Stimulated activated CD8-positive, alpha-beta memory T cell treated with anti-CD3 and anti-CD28 coated beads, Interleukin-12 subunit alpha, Interleukin-12 subunit beta, amount 100 ng/mL, for 1 hour (primary cell): ENCODE measurements at places on chromosomes 7 and 10.

GRCh38 chr7:151076863-151077704 is 3.5 kb downstream of the FASTK start:
- no peak for DNase-seq

DNA sequence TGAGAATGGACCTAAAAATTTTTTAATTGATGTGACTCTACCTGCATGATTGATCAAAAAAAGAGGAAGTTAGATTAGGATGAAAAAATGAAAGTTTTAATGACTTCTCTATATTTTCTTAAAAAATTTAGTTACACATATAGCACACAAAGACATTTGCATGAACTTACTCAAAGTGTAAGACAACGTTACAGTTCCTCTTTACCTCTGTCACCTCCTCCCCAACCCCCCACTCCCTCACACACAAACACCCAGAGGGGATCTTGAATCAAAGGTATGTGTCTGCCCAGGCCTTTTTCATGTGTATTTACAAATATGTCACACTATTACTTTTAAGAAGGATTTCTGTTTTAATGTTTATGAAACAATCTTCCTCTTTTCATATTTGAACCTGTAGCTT is 20.6 kb upstream of the CDCA7L start:
- DNase-seq, result no peak

DNA sequence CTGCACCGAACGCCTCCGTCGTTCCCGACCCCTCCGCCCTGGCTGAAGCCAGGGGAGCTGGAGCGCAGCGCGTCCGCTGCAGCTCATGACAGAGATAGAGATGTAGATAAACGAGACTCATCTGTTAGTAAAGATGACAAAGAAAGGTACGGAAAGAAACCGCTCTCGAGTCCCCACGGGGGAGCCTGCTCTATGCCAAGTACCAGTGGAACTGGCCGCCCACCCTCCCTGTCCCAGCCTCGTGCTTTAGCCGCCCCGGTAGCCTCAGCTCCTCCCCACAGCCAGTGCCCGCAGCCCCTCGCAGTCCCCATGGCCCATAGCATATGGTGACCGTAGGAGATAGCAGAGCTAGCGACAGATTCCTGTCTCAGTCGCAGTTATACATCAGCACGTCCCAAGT is 344.7 kb upstream of the GALNT17 start:
- DNase-seq, result no peak

DNA sequence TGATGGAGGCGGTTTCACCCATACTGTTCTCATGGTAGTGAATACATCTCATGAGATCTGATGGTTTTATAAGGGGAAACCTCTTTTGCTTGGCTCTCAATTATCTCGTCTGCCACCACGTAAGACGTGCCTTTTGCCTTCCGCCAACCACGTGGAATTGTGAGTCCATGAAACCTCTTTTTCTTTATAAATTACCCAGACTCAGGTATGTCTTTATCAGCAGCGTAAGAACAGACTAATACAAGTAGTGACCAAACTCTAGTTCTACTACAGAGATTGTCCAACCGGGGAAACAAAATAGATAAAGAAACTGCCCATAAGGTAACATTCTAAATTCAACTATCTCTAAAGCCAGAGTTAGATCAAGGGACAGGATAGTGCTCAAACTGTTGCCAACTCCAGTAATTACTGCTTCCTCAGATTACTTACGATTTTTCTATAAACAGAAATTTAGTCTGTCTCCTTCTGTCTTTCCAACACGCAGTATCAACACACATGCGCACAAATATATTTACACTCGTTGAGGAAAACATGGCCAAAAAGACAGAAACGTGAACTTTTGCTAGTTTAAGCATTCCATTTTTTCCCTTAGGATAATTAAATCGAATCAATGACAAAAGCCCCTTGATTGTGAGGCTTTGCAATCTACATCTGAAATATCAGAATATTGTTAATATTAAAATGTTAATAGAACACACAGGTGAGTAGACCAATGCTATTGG is 36.9 kb downstream of the CREB3L2 start:
- DNase-seq, result no peak

DNA sequence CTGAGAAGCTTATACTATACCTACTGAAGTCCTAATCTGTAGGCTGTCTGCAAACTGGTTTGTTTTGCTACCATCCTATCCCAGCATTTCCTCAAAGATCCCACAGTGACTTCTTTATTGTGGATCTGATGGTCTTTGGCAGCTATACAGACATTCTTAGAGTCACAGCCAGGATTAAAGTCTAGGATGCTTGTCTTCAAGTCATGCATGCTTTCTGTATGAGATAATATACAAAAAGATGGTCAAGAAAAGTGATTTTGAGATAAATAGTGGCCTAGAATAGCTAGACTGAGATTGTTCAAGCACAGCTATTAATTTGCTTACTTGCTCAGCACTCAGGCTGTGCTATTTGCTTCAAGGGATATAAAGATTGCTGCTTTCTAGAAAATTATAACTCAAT is 454.4 kb downstream of the AUTS2 start:
- no peak for DNase-seq

DNA sequence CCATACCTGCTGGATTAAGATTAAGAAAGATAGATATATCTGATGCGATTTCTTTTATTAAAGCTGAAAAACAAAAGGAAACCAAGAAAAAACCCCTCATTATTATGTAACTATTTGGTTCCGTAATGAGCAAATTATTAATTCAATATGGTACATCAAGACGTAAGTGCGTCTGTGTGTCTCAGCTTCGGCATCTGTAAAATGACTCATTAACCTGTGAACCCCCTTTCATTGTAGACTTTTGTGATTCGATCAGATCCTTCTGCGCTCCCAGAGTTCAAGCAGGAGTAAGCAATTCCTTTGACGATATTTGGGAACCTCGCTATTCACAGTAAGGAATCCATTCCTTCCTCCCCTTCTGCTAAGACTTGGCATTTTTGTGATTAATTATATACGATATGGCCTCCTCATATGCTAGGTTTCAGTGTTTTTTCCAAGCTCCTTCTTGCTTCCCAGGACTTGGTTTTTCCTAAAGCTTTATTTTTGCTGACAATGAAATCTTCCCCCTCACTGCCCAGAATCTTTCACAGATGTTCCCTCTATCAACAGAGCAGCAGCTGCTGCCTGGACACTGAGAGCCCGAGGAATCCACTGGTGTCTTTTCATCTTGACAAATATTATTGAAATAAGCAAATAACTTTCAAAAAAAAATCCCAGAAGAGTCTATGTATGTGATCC is 171.7 kb upstream of the CELF2 start:
- no peak for DNase-seq

GRCh38 chr7:143368387-143368786 is 5.9 kb upstream of the FAM131B start:
- DNase-seq, result no peak

GRCh38 chr7:105954711-105955110 is 8.4 kb upstream of the CDHR3 start:
- DNase-seq, result no peak

GRCh38 chr10:87750001-87750671 is 67.9 kb downstream of the ATAD1 start:
- DNase-seq, result no peak

- DNase-seq, result no peak
Measured at GRCh38 chr7:118186501-118186900, 2.5 kb downstream of the LSM8 start.

- DNase-seq, result no peak
Measured at GRCh38 chr7:158858592-158859503, 2.5 kb downstream of the DYNC2I1 start.
